Stimulated activated CD8-positive, alpha-beta memory T cell treated with anti-CD3 and anti-CD28 coated beads, Interleukin-12 subunit alpha, Interleukin-12 subunit beta, amount 100 ng/mL, for 4 hours (primary cell): ENCODE measurements at places on chromosomes 1 and 21.

DNA sequence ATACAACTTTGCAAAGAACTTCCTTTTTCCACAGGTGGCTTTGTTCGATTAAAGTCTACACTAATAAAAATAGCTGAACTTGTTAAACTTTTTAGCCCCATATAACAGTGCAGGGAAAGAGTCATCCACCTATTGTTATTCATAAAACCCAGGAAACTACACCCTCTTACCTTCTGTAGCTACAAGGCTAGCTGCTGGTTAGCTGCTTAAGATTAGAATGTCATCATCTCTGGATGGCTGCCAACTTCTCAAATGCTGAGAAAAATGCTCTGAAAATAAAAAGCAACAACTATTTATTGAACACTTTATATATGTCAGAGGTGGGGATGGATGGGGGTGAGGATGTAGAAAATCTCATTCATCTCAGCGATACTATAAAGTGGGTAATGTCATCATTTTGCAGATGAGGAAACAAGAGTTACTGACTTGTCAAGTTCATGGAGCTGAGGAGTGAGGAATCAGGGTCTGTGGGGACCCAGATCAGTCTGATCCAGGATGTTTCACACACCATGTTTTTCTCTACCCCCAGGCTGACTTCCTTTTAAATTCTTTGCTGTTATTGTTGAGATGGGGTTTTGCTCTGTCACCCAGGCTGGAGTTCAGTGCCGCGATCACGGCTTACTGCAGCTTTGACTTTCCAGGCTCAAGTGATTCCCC, 17.1 kb downstream of the ATP5PF start:
- no peak for DNase-seq

GRCh38 chr1:227343727-227344551, 25.6 kb upstream of the CDC42BPA start:
- no peak for DNase-seq

DNA sequence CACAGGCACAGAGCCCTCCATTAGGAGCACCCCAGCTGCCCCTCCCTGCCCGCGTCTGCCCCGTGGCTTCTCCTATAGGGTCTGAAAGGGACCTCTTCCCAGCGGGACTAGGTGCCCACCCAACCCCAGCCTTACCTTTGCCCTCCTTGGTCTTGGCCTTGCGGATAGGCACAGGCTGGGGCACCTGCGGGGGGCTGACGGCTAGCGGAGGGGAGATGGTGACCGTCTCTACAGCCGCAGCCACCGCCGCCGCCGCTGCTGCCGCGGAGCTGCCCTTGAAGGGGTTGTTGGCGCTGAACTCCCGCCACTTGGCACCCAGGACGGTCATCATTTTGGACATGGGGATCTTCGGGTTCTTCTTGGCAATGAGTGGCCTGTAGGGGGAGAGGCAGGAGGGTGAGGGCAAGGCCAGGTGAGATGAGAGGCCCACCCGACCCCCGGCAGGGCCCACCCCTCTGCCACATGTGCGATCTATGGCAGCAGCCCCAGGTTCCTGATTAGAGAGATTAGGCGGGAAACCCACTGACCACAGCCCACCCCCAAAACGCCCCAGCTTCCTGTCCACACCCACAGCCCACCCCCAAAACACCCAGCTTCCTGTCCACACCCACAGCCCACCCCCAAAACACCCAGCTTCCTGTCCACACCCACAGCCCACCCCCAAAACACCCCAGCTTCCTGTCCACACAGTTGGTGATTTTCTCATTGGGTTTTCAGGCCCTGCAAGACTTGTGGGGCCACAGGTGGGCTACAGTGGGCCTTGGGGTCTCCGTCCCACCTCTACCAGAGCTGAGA, 25.4 kb downstream of the CHD5 start:
- no peak for DNase-seq

- DNase-seq, result no peak
Measured at GRCh38 chr1:72184099-72184701, 98.1 kb downstream of the NEGR1 start.

DNA sequence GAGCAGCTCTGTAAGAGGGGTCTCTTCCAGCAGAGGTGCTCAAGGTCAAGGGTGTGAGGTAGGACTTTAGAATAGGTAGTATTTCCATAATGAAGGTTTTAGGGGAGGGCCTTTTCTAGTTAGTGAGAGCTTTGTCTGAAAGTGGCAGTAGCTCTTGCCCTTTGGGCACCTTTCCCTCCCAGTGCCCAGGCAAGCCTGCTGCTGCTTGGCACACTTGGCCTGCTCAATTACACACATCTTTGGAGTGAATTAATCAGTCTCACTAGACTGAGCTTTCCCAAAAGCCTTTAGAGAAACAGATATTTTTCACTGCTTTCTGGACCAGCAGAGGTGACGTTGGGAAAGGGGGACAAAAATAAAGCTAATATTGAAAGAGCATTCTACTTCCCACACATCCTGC, 48.0 kb downstream of the MAB21L3 start:
- DNase-seq, result no peak

DNA sequence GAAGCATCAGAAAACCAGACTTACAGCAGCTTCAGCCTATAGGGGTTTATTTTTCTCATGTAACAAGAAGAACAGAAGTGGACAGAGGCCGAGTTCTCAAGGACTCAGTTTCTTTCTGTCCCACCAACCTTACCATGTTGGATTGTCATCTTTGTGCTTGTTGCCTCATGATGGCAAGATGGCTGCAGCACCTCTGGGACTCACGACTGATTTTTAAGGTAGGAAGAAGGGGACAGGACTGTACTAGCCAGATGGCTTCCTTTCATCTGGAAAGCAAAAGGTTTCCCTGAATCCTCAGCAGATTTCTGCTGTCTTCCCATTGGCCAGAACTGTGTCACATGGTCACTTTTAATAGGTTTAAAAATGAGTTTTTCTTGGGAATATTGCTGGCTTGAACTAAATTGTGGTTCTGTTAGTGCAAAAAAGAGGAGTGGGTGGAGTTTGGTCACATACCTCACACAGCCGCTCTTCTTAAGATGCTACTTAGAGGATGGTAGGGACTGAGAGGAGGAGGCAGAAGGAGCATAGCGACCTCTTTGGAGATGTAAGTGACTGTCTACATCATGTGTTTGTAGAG, 48.1 kb upstream of the ENAH start:
- no peak for DNase-seq

DNA sequence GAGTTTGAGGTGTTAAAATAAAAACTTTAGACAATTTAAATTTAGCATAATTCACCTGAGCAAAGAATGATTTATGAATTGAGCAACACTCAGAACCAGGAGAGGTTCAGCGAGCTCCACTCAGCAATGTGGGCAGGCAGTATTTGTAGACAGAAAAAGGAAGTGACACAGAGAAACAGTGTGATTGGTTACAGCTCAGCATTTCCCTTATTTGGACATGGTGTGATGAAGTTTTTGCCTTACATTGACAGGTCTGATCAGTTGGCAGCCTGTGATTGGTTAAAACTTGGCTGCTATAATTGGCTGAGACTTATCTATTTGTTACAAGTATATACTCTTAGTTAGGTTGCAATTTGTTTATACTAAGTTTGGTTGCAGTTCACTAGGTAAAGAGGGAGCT, 621.2 kb upstream of the PRMT6 start:
- no peak for DNase-seq

DNA sequence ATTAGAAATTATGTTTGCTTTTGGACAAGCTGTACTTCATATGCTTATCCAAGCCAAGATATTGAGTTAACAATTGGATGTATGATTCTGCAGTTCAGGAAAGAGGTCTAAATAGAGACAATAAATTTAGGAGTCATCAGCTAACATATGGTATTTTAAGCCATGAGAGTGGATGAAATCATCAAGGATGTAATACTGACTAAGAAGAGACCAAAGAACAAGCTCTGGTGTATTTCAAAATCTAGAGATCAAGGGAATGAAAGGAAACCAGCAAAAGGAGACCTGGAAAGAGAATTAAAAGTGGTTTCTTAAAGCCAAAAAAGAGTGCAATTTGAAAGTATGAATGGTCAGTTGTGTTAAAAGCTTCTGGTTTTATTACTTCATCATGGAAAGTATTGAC, 183.6 kb upstream of the BEND5 start:
- no peak for DNase-seq

- no peak for DNase-seq
Measured at GRCh38 chr1:71093938-71094337, 13.1 kb upstream of the ZRANB2 start.
